AG10803 (cell line): ENCODE measurements at places on chromosomes 5 and 9.

GRCh38 chr9:23596913-23597634 is 229.0 kb downstream of the ELAVL2 start:
- no peak for DNase-seq

DNA sequence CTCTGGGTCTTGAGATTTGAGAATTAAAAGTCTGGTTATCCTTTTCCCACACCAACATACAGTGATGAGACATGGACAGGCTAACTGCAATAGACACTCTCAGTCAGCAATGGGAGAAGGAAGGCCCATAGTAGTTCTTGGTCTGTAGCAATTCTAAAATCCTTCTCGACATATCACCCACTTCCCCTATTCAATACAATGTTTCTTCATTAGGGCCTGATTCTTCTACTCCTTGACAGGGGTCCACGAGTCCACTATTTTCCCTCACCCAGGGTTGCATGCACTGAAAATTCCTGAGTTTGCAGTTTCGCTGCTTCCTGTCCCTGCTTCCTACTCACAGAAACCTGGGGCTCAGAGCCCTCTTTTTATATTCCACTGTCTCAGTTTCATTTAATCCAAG is 402.8 kb downstream of the MAT2B start:
- no peak for DNase-seq

DNA sequence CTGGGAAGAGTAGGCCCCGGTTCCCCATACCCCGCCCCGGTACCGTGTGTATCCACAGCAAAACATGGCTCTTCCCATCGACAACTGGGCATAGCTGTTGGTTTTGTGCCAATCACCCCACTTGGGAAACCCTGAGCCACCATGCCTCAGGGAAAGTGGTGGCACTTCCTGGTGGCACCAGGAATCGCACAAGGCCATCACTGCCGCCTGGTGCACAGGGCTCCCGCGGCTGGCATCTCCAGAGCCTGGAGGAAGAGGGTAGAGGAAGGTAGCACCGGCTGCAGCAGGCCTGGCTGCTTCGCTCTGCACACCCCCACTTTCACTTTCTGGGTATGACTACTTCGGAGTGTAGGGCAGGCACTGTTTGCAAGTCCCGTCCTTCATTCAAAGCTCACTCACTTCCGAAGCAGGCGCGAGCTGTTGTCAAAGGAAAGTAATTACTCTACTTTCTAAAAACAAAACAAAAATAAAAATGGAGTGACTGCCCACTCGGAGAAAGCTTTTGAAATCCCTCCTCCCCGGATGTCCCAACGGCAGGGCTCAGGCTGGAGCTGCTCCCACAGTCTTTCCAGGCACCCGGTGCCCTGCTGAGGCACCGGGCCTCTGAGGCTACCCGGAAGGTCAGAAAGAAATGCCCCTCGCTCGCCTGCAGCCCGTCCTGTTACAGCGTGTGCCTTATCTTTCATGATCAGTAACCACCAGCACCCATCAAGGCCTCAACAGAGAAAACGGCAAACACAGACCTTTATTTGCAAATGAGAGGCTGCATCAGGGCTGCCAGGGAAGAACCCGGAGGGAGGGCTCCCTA is 2.0 kb downstream of the BRD3 start:
- DNase-seq: peak; percentile 61

DNA sequence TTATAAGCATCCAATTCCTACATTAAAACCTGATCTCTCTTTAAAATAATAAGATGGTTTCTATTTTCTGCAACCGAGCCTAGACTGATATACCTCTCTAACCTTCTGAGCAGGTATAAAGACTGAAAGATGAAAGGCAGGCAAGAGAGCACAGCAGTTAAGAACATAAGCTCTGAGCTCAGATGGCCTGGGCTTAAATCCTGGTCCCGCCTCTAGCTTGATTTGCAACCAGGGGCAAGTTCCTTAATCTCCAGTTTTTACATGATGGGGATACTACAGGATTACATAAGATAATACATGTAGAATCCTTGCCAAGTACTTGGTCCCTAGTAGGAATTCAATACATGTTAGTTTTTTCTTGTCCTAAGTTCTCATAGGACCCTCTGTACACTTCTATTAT is 33.9 kb downstream of the SLC24A2 start:
- DNase-seq: no peak

DNA sequence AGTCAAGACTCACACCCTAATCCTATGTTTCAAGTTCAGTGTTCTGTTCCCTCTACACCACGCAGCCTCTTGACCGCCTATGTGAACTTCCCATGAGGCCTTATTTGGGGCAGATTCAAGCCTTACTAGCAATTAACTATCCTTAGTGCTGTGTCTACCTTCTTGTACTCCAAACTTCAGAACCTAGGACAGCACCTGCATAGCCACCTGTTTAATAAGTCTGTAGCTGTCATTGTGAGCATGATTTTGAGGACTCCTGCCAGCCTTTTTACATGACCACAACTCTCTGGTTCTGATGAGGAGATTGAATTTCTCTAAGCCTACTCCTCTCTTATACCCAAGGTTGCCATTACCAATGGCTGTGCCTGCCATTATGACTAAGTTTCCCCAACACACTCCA is 50.8 kb upstream of the PCSK1 start:
- peak; percentile 15 for DNase-seq

DNA sequence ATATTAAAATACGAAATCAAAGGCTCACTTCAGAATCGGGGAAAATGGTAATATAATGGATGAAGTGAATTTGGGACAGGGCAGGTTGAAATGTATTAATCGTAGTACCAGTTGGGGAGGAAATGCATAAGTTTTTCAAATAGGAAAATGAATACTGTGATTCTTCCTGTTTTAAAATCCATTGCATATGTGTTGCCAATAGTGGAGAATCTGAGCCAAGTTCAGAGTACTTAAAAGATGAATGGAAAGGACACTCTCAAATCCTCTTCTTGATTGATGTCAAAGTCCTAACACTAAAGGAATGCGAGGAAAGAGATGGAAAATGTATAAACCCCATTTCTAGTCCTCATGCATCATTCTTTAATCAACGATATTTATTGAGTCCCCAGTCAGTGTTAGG is 160.9 kb upstream of the CCNG1 start:
- no peak for DNase-seq

GRCh38 chr5:173473288-173473687 is 143.2 kb downstream of the BOD1 start:
- peak; percentile 26 for DNase-seq

GRCh38 chr9:129886226-129887174 is 51.2 kb downstream of the USP20 start:
- no peak for DNase-seq

DNA sequence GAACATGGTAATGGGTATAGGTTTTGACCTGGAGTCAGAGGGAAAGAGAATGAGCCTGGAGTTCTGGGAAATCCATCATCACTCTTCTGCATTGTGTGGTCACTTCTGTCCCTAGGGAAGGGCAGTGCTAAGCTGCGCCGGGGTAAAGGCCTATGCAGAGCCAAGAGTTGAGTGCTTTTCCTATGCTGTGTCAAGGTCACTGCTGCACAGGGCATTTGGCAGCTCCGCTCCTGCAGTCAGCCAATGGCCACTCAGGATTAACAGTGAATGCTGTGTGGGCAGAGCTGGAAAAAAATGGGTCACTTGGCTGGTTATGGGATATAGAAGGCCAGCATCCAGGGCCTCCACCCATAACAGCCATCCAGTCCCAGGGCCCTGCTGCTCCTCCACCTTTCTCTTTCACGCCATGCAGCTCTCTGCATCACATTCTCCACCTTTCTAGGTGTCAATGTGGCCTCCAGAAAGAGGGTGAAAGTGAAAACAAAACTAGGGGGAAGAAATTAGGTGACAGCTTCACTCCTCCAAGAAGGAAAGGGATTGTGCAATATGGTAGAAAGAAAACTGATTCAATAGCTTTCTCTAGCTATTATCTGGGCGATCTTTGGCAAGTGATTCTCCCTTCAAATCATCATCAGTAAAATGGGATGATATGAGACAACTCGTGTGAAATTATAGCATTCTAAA is 279.3 kb upstream of the ANKRD55 start:
- no peak for DNase-seq

GRCh38 chr9:96626912-96627311 is 7.3 kb upstream of the CDC14B start:
- no peak for DNase-seq

- DNase-seq: no peak
Measured at GRCh38 chr5:178213748-178214151, 9.4 kb downstream of the HNRNPAB start.

DNA sequence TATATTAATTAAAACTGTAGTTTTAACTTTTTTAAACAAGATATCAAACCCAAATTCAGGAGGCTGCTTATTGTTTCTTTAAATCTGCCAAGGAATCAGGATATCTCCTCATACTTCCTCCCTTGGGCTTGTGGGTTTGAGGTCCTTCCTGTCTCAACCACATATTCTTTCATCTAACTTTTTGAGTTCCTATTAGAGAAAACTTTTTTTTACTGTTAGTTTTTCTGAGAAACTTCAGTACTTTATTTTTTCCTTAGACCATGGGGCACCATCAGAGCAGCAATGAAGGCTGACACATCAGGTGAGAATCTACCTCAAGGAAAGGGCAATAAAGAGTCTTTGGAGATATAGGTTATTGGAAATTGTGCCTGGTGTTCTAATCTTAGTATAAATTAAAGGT is 56.7 kb downstream of the TSSK1B start:
- no peak for DNase-seq

DNA sequence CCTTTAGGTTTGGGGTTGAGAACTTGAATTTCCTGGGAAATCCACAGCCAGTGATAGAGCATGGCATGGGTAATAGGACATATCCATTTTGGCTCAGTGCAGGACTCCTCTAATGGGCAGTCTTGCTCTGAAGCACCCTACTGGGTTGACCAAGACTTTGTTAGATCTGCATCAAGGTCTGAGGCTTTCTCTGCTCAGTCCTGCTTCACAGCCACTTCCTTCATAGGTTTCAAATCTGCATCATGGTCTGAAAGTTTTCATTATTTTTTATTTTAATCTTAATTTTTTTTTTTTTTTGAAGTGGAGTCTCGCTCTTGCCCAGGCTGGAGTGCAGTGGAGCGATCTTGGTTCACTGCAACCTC is 36.5 kb downstream of the KIF2A start:
- DNase-seq: no peak

DNA sequence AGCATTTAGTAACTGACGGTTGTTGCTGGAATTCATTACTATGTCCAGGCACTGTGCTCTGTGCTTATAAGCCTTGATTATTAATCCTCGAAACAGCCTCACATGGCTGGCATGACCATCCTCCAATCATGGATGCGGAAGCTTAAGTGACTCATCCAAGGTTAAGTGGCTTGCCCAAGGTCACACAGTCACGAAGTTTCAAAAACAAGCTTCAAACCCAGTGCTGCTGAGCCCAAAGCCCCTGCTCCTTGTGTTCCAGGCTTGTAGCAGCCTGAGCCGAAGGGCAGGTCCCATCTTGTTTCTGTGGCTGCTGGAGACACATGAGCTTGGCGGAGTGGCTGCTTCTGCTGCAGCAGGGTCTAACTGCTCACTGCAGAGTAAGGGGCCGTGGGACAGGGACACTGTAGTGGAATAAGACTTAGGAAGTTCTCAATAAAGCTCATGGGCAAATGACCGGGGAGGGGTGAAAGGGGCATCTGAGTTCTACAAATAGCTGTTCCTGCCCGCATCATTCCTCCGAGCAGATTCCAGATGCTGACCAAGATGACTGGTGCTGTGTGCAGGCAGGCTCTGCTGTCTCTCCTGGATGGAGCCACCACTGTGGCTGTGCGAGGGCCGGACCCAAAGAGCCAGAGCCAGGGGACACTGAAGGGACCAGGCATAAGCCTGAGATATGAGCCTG is 32.4 kb downstream of the WHRN start:
- no peak for DNase-seq

DNA sequence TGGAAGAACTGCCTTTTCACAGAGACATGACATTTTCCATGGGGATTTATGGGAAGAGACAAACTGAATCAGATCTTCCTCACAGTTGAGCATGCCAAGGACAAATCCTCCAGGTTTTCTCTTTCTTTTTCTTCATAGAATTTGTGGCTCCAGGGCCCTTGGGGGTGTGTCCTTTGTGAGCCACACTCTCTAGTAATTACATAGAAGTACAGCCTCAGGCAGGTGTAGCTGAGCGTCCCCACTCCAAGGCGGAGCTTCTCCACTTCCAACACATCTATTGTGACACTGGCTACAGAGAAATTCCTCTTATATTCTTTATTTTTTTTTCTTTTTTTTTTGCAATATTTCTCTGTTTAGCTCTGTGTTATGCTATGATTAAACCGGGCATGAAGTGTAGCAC is 420.5 kb upstream of the CD180 start:
- DNase-seq: no peak

DNA sequence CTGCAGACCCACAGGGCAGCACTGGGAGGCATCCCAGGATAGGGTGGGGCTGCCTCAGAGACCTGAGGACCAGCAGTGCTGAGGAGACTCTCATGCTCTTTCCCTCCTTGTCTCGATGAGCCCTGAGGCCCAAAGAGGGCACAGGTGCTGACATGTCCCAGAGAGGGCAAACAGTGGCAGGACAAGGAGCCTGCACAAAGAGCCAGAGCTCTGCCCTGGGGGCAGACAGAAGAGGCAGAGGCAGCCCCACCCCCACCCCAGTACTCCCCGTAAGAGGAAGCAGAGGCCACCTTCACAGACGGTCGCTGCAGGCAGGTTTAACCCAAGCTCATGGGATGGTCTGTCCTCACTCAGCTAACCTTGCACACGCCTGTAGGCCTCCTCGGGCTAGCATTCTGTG is 29.4 kb upstream of the TTLL11 start:
- no peak for DNase-seq

DNA sequence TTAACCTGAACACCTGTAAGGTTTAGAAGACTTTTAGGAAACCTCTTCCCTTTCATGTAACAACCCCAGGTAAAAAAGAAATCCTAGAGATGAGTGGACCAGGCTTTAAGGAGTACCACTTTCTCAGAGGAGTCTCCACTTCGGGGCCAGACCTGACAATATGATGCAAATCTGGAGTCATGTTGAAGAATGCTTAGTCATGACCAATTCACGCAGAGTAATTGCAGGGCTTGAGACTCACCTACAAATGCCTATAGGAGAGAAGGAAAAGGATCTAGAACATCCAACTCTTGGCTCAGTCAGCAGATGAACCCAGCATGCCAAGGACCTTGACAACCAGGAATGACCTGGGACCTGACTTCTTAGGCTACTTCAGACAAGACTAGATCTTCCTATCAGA is 235.4 kb downstream of the DOCK8 start:
- DNase-seq: no peak

DNA sequence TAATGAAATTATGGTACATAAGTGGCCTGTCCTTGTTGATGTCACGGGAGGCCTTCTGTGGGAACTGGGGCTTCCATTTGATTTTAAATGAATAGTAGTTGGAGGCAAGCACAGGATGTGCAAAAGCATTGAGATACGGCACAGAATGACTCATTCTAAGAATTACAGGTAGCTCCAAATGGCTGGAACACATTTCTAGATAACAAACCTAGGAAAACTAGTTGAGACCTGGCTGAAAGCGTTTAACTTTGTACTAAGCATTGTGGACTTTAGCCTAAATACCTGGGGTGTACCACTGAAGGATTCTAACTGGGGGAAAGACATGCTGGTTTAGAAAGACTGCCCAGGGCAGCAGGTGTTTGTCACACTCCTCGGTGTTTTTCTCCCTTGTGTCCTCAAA is 9.4 kb downstream of the SKP2 start:
- DNase-seq: no peak

GRCh38 chr5:133927300-133928180 is 40.9 kb downstream of the C5orf15 start:
- no peak for DNase-seq
